Caki2 (cell line): ENCODE measurements at places on chromosomes 7 and 10. TPM values are rescaled to one million over a fixed set of nuclear protein-coding genes. Genes with fewer than 3 reads are reported as not detected.
A peak's percentile ranks its signal among the peaks of the same experiment; 100 is the strongest.

ECHDC3 gene
- 29.5 and 36.8 TPM in 2 replicates for total RNA-seq

ATE1 gene
- 23.7 and 36.2 TPM in 2 replicates for total RNA-seq

CPN1 gene
- not detected in 2 replicates for total RNA-seq

- no peak for DNase-seq
Measured at GRCh38 chr7:150003304-150003810, 129.6 kb downstream of the ATP6V0E2 start.

- peak; percentile 91 for DNase-seq
Measured at GRCh38 chr10:132516771-132517725, 20.5 kb upstream of the INPP5A start.

DNA sequence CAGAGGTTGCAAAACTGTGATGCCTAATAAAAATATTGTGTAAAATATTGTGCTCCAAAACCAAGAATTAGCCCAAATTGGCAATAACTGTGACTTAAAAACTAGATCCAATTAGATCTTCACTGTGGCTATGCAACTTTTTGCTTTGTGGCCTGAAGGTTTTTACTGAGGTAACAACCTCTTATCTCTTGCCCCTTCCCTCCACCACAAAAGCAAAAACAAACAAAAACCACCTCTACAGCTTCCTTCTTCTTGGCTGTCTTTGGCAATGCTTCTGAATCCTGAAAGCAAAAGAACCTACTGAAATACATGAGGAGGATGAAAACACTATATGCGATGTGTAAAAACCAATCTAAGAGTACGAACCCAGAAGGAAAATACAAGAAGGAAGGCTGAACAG lies 226.7 kb upstream of the MBL2 start:
- no peak for DNase-seq

GRCh38 chr7:155398944-155399343 lies 59.0 kb upstream of the EN2 start:
- no peak for DNase-seq

GRCh38 chr7:22025983-22026382 lies 80.3 kb upstream of the CDCA7L start:
- no peak for DNase-seq

GRCh38 chr10:45450866-45451265 lies 76.8 kb downstream of the ALOX5 start:
- DNase-seq = no peak

- no peak for DNase-seq
Measured at GRCh38 chr10:100520811-100521210, 1.1 kb upstream of the SEC31B start.

DNA sequence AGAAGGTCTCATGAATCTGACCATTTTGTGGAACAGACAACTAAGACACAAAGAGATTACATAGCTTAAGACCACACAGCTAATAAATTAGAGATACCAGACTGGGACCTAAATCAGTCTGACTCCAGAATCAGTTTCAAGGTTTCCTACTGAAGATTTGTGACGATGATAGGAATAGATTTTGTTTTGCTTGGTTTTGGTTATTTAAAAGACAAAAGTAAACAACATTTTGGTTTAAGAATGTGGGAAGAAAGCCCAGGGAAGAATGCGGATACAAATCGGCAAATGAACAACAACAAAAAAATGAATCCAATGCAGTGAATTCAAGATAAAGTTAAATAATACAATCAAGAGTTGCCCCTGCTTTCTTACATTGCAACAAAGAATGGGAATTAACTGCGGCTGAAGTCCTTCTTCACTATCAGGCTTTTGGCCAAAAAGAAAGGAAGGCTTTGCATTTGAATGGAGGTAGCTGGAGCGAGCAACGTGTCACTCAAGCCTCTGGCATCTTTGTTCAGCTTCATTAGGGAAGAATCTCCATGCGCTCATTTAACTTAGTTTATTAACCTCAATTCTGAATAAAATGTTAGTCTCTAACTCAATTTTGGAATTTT lies 210.8 kb downstream of the ADAM12 start:
- DNase-seq = no peak
